ENCODE measurements at places on chromosomes 7 and 10. TPM values are rescaled to one million over a fixed set of nuclear protein-coding genes. Genes with fewer than 3 reads are reported as not detected.

DNA sequence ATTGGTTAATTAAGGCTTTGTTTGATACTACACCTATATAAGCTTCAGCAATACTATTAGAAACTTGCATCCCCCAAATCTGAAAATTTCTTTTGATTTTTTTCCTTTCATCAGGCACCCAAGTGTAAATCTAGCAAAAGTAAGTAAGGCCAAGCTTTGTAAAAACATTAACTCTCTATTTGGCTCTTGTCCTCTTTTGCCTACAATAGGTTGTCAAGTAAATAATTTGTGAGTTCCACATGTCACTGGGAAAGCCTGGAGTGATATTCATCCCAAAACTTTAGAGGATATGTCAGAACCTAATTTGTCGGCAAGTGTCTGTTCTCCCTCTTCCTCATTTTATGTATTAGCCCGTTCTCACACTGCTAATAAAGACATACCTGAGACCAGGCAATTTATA is 492.4 kb downstream of the IPMK start:
- DNase-seq = no peak

DNA sequence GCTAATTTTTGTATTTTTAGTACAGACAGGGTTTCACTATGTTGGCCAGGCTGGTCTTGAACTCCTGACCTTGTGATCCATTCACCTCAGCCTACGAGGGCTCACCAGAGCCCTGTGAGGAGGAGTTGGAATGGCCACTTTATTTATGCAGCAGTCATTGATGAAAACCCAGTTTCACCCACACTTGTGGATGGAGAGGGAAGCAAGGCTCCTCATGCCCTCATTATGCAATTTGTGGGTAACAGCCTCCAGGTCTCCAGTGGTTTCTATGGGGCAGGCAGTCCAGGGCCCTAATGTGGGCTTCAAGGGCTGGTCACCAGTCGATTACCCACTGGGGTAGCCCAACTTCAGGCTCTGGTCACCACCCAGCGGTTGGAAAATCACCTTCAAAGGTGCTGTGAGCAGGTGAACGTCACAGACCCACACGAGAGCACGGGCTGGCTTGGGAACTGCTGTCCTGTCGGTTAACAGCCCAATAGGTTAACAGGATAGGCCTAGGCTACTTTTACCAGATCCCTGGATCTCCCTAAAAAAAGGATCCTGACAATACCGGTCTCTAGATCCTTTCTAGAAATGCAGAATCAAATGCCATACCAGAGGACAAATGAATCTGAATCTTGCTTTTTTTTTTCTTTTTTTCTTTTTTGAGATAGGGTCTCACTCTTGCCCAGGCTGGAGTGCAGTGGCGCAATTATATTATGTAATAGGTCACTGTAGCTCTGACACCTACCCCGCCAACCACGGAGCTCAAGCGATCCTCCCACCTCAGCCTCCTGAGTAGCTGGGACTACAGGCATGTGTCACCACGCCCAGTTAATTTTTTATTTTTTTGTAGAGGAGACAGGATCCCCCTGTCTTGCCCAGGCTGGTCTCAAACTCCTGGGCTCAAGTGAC is 97.8 kb downstream of the SLC37A3 start:
- DNase-seq = no peak

DNA sequence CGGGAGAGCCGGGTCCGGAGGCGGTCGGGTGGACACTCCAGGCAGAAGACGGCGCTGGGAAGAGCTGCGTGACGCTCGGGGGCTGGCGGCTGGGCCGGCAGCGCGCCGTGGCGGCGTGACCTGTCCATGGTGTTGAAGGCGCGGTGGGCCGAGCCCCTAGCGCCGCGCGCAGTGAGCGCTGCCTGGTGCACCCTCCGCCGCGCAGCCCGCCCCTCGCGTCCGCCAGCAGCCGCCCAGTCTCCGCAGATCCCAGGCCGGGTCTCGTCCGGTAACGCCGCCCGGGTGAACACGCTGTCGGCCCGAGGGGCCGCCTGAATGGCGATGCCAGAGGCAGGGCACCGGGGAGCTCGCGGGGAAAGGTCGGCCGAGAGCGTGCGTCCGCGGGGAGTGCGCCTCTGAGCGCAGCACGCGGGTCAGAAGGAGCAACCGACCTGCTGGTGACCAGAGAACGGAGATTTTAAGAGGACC is 657 bp upstream of the TMEM178B start:
- DNase-seq = no peak

DNA sequence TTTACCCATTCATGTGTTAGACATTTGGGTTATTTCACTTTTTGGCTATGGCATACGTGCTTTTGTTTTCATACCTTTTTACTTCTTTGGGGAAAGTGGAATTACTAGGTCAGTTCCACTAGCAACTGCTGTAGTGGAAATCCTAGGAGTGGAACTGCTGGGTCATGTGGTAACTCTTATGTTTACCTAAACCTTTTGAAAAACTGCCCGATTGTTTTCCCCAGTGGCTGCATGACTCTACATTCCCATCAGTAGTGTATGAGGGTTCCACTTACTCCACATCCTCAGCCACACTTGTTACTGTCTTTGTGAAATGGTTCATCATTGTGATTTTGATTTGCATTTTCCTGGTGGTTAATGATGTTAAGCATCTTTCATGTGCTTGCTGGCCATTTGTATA is 82.3 kb downstream of the TAX1BP1 start:
- DNase-seq = no peak

- peak; percentile 19 for DNase-seq
Observed at GRCh38 chr7:12490107-12490688, 80.3 kb upstream of the SCIN start.

- no peak for DNase-seq
Observed at GRCh38 chr7:35512716-35513115, 182.2 kb downstream of the HERPUD2 start.

DNA sequence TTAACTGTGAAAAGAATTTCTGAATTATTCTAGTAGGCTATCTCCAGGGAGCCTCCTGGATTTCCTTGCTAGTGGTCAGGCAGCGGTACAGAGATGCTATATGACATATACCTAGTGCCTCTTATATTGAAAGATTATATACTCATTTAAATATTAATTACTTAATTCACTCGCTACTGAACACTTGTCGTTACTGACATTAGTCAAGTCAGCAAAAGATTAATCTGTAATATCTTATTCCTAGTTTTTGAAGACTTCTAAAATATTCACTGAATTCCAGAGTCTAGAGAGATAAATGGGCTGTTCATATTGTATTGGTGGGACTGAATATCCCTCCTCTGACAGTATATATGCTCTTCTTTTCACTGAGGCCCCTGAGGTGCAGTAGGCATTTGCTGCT is 2.9 kb downstream of the SEMA3E start:
- DNase-seq = no peak

The TMEM229A gene
- total RNA-seq = not detected

The BAG3 gene
- total RNA-seq = 4.2 TPM
